Aortic smooth muscle cell (primary cell): ENCODE measurements at places on chromosomes 2 and 18. TPM values are rescaled to one million over a fixed set of nuclear protein-coding genes. Genes with fewer than 3 reads are reported as not detected.

The CHRNG gene
- not detected in 2 replicates for total RNA-seq

The CAPN14 gene
- 0.12 and 0.26 TPM in 2 replicates for total RNA-seq

The TACR1 gene
- total RNA-seq = not detected in 2 replicates

The TMEM185B gene
- total RNA-seq = 26.7 and 33.3 TPM in 2 replicates

The MARCO gene
- total RNA-seq = not detected in 2 replicates
